Fibroblast of skin of right biceps (primary cell): ENCODE measurements at places on chromosomes 1 and 21.

DNA sequence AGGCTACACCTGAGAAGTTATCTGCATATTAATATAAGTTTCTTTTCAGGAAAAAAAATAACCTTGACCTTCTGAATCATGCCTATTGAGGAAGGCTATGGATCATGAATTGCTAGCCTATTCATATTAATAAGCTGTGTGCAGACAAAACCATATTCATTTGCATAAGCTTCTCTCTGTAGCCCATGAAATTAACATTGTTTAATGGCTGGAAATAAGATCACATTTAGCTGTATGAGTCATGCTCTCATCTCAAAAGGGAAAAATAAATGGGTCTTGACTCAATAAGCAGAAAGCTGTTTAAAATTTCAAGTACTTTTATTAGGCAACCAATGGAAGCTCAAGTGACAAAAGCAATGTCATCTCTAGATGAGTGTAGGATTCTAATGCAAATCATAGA, 330.0 kb upstream of the DEPDC1 start:
- no peak for DNase-seq

GRCh38 chr1:43776043-43776761, 68.9 kb downstream of the ST3GAL3 start:
- DNase-seq, result peak; percentile 79

DNA sequence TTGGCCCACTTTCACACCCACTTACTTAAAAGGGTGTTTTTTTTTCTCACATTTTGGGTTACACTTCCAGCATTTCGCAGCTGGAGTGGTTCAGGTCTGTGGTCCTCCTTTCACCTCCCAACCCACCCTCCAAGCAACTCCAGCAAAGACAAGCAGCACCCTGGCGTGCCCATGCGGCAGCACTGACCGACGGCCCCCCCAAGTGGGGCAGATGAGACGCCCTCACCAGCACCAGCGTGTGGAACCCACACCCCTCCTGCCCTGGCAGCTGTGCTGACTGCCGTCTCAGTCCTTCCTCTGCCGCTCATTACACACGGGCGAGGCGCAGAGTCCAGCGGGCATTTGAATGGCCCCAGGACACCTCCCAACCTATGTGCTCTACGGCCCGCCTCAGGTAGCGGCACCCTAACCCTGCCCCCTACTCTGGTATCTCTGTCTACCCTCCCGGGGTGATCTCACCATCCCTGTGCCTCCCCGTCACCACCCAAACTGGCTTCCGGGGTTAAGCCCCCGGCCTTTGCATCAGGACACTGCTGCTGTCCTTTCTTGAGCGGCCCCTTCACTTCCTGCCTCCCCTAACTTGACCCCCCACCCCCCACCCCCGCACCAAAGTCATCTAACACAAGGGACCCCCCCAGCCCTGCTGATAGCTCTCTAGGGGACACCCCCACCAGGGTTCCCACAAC, 10.9 kb downstream of the LSS start:
- DNase-seq, result no peak

DNA sequence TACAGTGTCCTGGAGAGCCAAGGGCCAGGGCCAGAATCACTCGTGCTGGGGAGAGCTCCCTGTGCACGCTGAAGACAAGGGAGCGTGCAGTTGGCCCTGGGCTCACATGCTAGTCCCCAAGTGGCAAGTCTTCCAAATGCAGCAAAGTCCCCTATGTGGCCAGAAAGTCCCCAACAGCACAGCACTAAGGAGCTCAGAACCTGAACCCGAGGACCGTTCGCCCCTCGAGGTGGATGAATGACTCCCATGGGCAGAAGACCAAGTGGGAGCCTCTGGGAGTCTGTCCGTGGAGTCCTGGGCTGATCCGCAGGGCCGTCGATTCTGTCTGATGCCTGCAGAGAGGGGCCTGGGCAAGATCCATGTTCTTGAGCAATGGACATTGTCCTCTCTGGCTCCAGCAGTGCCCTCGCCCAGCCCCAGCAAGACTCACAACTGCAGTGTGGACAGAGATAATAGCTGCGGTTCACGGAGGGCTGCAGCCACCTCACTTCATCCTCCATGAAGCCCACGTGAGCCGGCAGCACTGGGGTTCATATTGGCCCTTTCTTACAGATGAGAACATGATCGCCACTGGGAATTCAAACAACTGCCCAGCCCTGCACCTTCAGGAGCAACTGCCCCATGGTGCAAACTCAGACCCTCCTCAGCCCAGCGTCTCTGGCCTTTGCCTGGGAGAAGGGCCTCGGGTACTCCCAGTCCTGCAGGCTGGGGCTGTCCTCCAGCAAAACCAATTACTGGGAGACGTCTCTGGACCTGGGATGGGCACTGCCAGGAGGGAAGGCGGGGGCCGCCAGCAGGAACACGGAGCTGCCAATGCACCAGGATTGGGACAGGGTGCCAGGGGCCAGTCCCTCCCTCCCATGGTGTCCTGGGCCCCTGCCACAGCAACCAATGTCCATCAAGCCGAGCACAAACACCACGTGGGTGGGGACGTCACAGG, 243.7 kb downstream of the NPHP4 start:
- no peak for DNase-seq

- no peak for DNase-seq
Measured at GRCh38 chr1:35768350-35769187, 1.2 kb downstream of the CLSPN start.

DNA sequence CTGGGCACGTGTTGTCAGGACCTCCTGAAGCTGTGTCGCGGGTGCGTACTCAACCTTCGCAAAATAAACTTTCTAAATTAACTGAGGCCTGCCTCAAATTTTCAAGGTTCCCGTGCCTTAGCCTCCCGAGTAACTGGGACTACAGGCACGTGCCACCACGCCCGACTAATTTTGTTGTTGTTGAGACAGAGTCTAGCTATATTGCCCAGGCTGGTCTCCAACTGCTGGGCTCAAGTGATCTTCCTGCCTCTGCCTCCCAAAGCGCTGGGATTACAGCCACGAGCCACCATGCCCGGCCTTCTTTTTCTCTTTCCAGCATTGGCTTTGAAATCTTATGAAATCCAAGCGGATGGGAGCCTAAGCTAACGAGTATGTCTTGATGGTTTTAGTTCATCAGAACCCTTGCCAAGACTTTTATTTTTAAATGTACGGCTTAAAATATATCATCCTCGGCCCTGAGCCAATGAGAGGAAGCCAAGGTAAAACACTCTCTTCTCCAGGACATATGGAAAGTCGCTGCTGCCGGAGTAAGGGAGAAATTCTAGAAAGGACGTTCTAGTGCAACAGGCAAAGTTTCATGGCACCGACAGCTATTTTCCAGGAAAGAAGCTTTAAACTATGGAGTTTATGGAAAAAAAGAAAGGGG, 12.7 kb upstream of the ERVH48-1 start:
- peak; percentile 14 for DNase-seq

DNA sequence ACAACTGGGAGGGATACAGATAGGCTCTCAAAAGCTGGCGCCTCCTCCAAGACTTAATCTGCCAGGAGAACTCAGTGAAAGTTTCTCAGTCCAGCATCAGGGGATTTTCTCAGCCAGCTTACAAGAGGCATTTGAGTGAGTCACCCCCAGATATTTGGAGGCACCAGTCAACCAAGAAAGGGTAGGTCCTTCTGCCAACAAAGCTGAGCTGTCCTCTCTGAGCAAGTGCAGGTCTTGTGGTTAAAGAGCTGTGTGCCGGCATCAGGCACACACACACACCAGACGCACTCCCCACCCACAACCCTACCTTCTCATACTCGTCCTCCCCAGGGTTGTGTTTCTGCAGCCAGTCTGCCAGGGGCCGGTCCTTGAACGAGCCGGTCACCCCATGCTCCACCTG, 27.0 kb upstream of the PPP1R15B start:
- DNase-seq, result peak; percentile 96

- DNase-seq, result no peak
Measured at GRCh38 chr1:1122981-1123480, 7.1 kb upstream of the C1orf159 start.

DNA sequence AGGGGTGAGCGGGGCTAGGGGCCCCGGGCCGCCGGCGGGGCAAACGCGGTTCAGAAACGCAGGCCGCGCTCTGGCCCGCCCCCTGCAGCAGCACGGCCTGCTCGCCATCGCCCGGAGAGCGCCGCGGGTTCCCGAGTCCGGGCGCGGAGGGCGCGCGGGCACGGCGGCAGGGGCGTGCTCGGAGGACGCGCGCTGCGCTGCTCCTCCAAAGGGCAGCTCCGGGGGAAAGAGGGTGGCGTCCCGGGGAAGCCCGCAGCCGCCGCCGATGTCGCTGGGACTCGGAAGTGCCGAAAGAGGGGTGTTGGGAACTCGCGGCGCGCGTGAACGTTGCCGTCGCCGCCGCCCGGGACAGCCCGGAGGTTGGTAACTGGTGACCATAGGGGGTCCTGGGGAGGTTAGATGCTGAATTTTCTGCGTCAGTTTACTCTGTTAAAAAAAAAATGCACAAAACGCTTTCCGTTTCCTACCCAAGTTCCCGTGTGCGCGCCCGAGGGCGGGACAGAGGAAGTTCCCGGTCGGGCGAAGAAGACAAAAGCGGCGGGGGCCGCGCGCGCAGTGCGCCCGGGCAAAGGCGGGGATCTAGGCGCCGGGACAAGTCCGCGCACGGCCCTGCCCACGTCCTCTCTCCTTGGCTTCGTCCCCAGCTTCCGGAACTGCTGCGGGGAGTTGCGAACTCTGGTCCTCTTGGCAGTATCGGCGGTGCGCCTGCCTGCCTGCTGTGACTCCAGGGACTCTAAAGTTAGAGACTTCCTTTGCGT, at the start of gene HHAT:
Gene HHAT (plus strand): TSS at position 157 of the 758 bp plus-strand sequence. CDS start 20,074 bp downstream, outside the sequence.
- DNase-seq, result peak; percentile 81
